HT-29 (cell line): ENCODE measurements at places on chromosomes 13 and 19. TPM values are rescaled to one million over a fixed set of nuclear protein-coding genes. Genes with fewer than 3 reads are reported as not detected.

DNA sequence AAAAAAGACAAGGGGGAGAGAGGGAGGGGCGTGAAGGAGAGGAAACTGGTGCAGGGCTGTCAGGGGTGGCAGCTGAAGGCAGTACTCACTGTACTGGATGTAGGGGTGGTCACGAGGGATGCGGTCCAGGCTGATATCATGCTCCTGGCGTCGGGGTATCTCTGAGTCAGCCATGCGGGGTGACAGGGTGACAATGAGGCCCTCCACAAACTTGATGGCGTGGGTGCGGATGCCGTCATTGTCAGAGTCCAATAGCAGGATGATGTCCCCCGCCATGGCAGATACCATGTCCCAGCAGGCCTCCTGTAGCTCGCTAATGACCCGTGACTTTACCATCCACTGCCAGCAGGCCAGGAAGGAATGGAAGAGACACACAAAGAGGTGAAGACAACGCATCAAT lies 15.3 kb downstream of the SYMPK start:
- no peak for DNase-seq

GRCh38 chr13:98014766-98015165 lies 61.3 kb downstream of the IPO5 start:
- no peak for DNase-seq

GRCh38 chr19:39969681-39970424 lies 1.1 kb upstream of the PSMC4 start:
- DNase-seq, result no peak

DNA sequence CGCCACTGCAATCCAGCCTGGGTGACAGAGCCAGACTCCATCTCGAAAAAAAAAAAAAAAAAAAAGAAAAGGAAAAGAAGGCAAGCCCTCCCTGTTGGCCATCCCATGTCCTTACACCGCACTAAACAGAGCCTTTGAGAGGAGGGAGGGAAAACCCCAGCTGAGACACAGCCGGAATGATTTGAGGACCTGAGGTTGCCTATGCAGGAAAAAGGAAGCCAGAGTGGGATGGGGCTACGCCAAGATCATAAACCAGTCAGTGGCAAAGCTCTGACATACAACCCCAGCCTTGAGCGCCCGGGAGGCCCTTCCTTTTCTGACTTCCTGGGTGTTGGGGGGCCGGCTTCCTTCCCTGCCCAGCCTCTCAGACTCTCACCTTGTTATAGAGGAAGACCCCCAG lies 12.5 kb upstream of the CHERP start:
- no peak for DNase-seq

Gene SLC25A42
- total RNA-seq, result 2.4 and 3.2 TPM in 2 replicates

GRCh38 chr13:78787190-78787589 lies 128.2 kb upstream of the OBI1 start:
- no peak for DNase-seq

DNA sequence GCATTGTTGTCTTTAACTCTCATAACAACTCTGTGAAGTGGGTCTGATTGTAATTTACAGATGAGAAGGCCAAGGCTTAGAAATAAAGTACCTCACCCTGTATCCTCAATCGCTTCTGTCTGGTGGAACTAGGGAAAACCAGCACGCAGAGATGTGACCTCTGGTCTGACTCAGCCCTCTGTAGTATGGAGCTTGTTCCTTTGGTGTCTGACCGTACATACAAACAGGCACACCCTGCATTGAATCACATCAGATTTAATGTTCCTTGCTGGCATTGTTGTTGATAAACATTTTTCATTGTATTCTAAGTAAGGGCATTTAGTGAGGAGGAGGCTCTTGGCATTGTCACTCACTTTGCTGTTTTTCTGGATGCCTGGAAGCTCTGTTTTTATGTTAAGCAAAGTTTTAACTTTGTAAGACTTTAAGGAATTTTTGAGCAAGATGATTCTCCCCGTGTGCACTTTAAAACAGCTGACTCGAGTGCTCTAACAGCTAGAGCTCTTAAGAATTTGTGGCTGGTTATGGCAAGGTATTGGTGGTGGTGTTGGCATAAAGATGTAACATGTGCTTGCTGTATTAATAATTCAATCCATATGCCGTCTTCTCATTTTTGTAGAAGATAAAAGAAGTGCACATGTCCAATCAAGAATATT lies 89.0 kb upstream of the SPATA13 start:
- no peak for DNase-seq

DNA sequence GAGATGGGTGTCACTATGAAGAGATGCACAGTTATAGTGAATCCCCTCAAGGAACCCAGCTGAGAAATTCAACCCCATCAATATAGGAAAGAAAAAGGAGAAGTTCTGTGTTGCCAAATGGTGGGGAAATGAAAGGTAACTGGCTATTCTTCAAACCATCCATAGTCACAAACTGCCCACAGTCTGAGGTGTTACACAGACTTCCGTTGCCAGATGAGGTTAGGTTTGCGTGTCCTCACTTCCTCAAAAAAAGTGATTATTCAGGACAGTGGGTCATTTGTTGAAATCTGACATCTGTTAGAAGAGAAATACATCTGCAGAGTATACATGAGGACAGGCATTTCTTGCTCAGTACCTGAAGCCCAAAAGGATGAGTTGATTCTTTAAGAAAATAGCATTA lies 9.0 kb downstream of the SIGLEC5 start:
- DNase-seq, result no peak
